ENCODE measurements at places on chromosomes 13 and 19. TPM values are rescaled to one million over a fixed set of nuclear protein-coding genes. Genes with fewer than 3 reads are reported as not detected.
A peak's percentile ranks its signal among the peaks of the same experiment; 100 is the strongest.

DNA sequence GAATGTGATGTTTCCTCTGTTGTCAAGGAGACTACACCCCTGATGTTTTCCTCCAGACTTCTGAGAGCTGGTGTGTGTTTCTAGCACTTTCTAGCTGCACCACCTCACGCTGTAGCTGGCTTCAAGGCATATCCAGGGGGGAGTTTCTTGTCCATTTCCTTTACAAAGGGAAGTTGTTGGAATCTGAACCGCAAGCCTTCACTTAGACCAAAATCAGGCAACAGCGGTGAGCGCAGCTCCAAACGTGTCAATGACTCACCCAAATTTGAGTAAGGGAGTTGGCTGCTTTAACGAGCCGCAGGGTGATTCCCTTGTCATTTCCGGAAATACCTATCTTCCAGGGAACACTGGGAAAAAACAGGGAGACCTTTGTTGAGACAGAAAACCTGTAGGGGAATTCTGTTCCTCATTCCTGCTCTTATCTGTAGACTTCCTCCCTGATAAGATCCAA, 2.5 kb downstream of the LDLR start:
- H3K4me3 ChIP-seq = peak overlapping the region; percentile 92
- peak overlapping the region; percentile 99 for H3K27ac ChIP-seq
- peaks cover 60% of the 10 kb centered on the region for H3K4me1 ChIP-seq

ZNF878 gene
- not detected for total RNA-seq

LSR gene
- total RNA-seq = 28.1 TPM

ICAM4 gene
- 0.67 TPM for total RNA-seq

FGF22 gene
- total RNA-seq = 0.81 TPM

DNA sequence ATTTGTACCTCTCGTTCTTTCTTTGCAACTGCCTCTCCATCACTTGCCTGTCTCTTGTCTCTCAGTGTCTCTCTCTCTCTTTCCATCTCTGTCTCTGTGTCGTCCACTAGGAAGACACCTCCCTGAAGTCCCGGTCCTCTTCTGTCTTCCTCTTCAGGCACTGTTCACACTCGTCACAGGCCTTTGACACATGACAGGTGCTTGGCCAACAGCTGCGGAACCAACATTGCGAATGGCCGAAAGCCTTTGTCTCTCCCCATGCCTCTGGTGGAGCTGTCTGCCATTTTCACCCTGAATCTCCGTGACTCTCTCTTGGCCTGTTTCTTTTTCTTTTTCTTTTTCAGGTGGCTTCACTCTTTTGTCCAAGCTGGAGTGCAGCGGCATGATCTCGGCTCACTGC, 2.8 kb downstream of the HIPK4 start:
- no peaks in the 10 kb centered on the region for H3K27me3 ChIP-seq
- H3K4me1 ChIP-seq = no peaks in the 10 kb centered on the region
- H3K4me3 ChIP-seq = no peak overlapping the region
- H3K36me3 ChIP-seq = no peaks in the 10 kb centered on the region

- DNase-seq = no peak
- H3K27ac ChIP-seq = peak overlapping the region; percentile 83
- H3K4me3 ChIP-seq = peak overlapping the region; percentile 100
Observed at GRCh38 chr13:48411841-48412531, 927 bp downstream of the LPAR6 start.

DNA sequence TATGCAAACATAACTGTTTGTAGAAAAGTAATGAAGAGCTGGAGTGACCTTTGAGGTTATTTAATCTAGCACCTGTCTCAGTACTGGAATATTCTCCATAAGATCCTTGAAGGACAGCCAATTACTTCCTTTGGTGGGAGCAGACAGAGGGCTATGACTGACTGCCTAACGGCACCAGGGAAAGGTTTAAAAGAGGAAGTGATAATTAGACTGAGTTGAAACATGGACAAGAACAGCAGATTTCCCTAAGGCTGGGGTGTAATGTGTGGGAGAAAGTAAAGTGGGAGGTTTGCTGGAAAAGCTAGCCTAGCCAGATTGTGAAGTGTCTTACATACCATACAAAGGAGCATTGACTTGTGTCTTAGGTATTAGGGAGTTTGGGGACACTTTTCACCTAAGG, 191.3 kb upstream of the PCDH9 start:
- DNase-seq = no peak
- H3K4me3 ChIP-seq = no peak overlapping the region
- no peaks in the 10 kb centered on the region for H3K27me3 ChIP-seq
- no peaks in the 10 kb centered on the region for H3K36me3 ChIP-seq
- no peaks in the 10 kb centered on the region for H3K4me1 ChIP-seq

DNA sequence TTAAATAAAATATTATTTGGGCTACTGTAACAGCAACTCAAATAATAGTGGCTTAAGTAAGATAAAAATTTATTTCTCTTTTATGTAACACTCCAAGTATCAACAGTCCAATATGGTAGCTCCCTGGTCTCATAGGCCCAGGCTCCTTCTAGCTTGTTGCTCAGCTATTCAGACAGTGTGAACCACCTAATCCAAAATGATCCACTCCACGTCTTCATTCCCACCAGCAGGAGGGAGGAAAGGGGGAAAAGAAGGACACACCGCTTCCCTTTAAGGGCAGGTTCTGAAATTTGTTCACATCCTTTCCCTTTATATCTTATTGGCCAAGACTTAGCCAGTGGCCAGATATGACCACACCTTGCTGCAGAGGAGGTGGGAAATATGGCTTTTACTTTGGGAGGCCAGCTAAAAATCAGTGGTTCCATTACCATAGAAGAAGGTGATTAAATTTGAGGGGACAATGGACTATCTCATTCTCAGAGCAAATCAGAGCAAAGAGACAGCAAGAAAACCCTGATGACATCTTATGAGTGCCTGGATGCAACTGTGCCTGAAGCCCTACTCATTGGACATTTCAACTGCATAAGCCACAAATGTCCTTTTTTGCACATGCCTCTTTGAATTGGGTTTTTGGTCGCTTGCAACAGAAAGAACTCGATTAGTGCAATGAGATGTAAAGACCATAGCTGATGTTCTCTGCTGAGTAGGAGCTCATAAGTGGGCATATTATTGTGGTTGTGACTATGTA, 7.0 kb upstream of the EPOR start:
- H3K36me3 ChIP-seq = no peaks in the 10 kb centered on the region
- H3K27ac ChIP-seq = no peak overlapping the region
- no peak for DNase-seq
- no peak overlapping the region for H3K4me3 ChIP-seq
- peaks cover 4% of the 10 kb centered on the region for H3K4me1 ChIP-seq
- no peaks in the 10 kb centered on the region for H3K27me3 ChIP-seq

DNA sequence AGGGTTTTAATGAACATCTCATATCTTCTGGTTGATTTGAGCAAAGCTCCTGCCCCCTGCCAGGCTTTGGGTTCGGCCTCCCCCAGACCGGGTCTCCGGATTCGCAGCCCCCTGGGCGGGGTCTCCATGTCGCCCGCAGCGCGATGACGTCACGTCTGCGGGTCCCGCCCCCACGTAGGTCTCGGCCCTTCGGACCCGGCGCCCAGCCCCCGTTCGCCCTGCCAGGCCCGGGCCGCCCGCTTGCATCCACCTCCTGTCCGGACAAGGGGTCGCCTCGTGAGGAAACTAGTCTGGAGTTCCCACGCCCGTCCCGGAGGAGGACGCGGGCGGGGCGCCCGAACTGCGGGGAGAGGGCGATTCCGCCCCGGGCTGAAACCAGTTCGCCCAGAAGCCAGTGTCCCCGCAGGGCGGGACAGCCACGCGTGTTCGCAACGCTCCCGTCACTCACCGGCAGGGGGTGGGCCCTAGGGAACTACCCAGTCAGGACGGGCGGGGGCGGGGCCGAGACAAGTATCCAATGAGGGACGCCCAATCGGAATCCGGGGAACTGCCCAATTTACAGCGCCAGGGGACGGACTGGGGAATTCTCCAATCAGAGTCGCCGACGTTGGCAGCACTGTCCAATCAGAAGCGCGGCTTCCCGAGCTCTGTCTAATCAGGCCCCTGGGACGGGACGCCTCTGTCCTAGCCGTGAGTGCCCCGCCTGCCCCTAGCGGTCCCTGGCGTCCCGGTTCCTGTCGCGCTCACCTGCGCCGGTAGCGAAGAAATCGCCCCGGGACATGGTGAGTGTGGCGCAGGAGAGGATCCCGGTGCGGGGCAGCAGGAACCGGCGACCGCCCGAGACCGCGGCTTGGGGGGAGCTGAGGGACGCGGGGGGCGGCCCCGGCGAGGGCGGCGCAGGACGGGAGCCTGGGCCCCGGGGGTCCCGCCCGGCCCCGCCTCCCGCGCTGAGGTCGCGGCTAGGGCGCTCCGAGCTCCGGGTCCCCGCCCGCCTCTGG, at the start of gene ZNF555:
Gene ZNF555, plus strand, starts transcription at position 682 of the 998 bp plus-strand sequence. Its CDS starts 98 bp downstream, at position 780.
- peak within 1 kb of the TSS; percentile 79 for H3K27ac ChIP-seq
- H3K4me1 ChIP-seq = peaks cover 15% of the 10 kb centered on the region
- peak; percentile 99 for DNase-seq
- peak within 1 kb of the TSS; percentile 57 for H3K4me3 ChIP-seq
- no peaks in the 10 kb centered on the region for H3K27me3 ChIP-seq
- peaks cover 6% of the 10 kb centered on the region for H3K36me3 ChIP-seq

SIGLEC12 gene
- total RNA-seq = not detected

Measured in CD4-positive, CD25-positive, alpha-beta regulatory T cell (primary cell).